Stimulated activated CD4-positive, alpha-beta T cell treated with anti-CD3 and anti-CD28 coated beads, Interleukin-12 subunit alpha, Interleukin-12 subunit beta, amount 100 ng/mL, for 4 hours (primary cell): ENCODE measurements at places on chromosomes 1 and 21.

DNA sequence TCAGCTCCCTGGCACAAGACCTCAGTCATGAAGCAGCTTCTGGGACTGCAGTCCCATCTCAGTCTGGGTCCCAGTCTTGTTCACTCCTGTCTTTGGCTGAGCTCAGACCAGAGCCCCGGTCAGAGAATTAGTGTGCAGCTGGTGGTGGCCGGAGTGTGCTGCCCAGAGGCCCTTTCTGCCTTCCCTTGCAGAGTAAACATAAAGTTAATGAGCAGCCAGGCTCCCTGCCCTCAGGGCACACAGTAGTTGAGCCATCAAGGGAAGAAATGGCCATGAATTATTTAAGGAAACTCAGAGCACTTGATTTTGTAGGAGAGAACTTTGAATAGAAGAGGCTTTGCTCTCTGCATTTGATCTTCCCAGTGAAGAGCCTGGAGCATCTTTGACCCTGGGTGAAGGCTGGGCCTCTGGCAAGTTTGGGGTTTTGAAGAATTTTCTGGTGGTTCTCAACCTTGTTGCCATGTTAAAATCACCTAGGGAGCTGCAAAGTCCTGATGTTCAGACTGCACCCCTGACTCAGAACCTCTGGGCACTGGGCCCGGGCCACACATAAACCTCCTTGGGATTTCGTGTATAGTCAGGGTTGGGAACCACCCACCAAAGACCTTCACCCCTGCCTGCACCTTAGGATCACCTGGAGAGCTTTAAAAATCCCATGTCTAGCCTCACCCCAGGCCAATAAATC lies 26.4 kb upstream of the SELENON start:
- DNase-seq: no peak

DNA sequence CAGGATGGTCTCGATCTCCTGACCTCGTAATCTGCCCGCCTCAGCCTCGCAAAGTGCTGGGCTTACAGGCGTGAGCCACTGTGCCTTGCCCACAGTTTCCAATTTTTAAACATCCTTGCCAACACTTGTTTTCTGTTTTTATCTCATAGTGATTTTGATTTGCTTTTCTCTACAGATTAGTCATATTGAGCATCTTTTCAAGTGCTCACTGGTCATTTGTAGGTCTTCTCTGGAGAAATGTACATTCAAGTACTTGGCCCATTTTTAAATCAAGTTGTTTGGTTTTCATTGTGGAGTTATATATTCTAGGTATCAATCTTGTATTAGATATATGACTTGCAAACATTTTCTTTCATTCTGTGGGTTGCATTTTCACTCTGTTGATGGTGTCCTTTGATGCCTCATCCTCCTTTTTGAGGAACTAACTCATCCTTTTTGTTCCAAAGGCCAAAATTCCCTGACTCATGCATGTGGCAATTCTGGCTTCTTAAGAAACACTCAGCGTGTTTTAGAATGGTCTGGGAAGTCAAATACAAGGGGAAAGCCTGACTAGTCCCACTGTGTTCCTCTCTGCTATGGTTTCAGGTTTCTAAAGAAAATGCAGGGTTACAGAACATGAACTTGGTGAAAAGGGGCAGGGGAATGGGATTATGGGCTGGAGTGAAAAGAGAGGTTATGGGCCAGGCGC lies 37.3 kb downstream of the PTAFR start:
- DNase-seq: no peak

- DNase-seq: no peak
These were observed 45.9 kb upstream of the EPS15 start for GRCh38 chr1:51565009-51565408.

GRCh38 chr1:98387701-98388100 lies 273.8 kb upstream of the SNX7 start:
- no peak for DNase-seq

- no peak for DNase-seq
These were observed 69.1 kb downstream of the DYRK1A start for GRCh38 chr21:37435711-37436110.

DNA sequence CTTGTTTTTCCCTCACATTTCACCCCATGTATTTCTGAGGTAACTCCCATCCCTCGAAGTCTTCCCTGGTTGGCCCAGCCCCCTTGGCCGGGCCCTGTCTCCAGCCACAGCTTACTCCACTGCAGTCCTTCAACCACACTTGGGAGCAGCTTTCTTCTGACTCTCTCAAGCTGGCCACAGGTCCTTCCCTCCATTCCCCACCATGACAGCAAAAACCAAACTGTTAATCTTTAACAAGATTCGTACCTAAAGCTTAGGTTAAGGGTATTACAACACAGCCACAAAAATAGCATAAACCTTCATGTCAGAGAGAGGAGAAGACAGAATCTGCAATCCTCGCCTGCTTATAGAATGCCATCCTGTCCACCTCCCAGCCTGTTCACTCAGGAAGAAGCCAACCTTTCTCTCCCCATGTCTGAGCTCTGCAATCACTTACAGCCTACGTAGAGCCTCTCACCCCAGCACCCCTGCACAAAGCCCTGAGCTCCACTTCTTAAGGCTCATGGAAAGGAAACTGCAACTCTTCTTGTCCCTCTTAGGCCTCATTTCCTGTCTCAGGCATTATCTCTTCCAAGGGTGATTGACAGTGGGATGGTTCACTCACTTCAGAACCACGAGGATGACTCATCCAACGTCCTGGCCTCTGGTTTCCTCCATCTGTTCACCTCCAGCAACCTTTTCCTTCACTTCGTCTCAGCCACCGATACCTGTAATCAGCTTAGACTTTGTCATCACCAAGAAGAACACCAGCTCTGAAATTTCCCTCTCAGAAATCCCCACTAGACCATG lies 72.8 kb downstream of the CD2 start:
- peak; percentile 51 for DNase-seq

GRCh38 chr1:3453891-3454810 lies at the start of gene ARHGEF16:
Gene ARHGEF16, plus strand, starts transcription at chr1:3454665. Its CDS starts 8,420 bp downstream, at chr1:3463085.
- peak; percentile 17 for DNase-seq

GRCh38 chr1:9542430-9542829 lies 3.2 kb downstream of the SLC25A33 start:
- no peak for DNase-seq

- DNase-seq: no peak
These were observed 93.0 kb downstream of the DYRK1A start for GRCh38 chr21:37459575-37459974.

- DNase-seq: no peak
These were observed 2.0 kb upstream of the WNT2B start for GRCh38 chr1:112506731-112507130.

- DNase-seq: no peak
These were observed 1423.9 kb upstream of the PRMT6 start for GRCh38 chr1:105632342-105633196.

DNA sequence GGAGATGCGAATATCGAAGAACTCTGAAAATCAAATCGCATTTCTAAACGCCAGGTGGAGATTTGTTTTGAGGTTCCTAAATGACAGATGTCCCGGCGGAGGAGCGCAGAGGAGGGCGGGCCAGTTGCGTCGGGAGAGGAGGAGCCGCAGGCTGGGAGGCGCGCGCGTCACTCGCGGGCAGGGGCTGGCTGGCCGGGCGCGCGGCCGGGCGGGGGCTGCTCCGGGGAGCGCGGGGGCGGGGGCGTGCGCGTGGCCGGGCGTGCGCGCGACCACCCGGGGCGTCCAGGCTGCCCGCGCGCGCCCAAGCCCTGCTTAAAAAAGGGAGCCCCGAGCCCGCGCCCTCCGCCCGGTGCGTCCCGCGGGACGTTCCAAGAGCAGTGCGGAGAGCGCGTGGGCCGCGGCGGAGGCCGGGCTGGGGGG lies 47.3 kb downstream of the H3-3A start:
- peak; percentile 75 for DNase-seq

DNA sequence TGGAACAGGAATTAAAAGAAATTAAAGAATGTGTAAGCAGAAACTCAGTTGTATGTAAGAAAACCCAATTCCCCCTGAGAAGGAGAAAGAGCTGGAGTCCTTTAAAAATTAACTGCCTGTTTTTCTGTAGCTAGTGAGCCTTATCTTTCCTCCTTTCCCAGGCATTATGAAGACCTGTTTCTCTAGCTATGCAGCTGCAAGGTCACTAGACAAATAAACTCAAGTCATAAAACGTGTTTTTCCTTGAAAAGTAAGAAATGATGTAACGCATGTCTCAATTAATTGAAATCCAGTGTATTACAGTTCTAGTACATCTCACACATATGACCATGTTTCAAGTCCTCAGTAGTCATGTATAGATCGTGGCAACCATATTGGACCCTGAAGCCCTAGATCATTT lies 5.3 kb downstream of the S100A12 start:
- DNase-seq: no peak

GRCh38 chr1:161068306-161069234 lies 1.1 kb downstream of the ARHGAP30 start:
- DNase-seq: peak; percentile 69

DNA sequence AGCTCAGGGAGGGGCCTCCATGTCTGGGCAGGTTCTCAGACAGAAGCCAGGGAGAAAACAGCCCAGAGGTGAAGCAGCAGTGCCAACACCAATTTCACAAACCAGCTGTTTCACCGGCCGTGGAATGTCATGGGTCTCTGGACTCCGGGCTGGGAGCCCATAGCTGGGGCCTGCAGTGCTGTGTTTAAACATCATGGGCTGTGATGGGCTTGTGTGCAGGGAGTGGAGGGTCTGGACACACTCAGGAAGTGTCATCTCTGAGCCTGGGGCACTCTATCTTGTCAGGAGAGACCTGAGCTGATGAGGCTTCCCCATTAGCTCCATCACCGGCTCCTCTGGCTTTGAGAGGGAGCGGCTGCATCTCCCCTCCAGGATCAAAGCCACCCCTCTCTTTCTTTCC lies 173.6 kb upstream of the IGSF21 start:
- DNase-seq: no peak

- no peak for DNase-seq
These were observed 18.9 kb upstream of the IPP start for GRCh38 chr1:45769261-45769932.

- DNase-seq: no peak
These were observed 40.3 kb downstream of the KIF1B start for GRCh38 chr1:10250663-10251062.

DNA sequence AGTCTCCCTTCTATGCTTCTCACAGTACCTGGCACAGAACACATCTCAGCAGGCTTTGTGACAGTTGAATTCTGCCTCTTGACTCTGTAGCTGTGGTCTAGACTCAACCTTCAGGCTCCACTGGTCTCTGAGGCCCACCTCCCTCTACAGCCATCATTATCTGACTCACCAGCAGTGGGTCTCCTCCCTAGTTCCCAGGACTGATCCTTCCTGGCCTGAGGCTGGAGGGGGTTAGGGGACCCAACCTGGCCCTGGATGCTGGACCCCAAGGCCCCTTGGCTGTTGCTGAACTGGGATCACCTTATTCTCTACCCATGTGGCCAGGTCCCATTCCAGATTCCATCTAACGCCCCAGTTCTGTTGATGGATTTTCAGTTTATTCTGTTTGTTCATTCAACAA lies 43.1 kb upstream of the FOXO6 start:
- no peak for DNase-seq
